ENCODE measurements at places on chromosomes 5 and 9.

GRCh38 chr9:88344013-88344412 lies 44.2 kb upstream of the SPIN1 start:
- DNase-seq = no peak

DNA sequence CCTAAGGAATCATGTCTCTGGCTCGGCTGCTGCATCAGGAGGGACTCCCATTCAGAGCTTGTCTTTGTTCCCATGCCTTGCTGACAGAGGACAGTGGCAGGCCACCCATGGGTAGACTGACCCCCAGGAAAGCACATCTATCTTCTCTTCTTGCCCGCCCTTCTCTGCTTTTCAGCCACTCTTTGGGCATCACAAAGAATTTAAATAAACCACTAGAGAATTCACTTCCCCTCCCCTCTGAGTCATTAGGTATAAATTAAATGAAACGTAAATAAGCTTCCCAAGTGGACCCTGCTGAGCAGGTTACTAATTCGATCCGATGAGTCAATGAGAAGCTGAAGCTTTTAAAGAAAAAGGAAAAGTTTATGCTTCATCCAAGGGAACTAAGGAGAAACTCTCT lies 97.0 kb downstream of the DRD1 start:
- no peak for DNase-seq

DNA sequence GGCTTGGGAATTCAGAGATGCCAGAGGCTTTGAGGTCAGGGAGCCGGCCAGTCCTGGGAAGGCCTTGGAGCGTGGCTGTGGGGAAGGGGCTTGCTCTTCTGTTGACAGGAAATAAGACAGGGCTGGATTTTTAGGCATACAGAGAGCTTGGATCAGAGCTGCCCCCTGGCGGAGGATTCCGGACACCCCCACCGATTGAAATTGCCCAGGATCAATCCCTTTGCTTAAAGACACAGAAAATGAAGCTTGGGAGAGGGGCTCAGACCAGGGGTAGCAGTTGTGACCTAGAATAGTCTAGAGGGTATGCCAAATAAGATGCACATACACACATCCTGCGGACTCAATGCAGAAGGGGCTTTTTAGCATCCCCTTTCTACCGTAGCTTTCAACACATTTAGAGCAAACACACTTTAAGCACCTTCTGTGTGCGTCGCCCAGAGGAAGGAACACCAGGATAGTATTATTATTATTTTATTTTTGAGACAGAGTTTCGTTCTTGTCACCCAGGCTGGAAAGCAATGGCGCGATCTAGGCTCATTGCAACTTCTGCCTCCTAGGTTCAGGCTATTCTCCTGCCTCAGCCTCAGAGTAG lies 1.7 kb upstream of the NTMT1 start:
- no peak for DNase-seq

DNA sequence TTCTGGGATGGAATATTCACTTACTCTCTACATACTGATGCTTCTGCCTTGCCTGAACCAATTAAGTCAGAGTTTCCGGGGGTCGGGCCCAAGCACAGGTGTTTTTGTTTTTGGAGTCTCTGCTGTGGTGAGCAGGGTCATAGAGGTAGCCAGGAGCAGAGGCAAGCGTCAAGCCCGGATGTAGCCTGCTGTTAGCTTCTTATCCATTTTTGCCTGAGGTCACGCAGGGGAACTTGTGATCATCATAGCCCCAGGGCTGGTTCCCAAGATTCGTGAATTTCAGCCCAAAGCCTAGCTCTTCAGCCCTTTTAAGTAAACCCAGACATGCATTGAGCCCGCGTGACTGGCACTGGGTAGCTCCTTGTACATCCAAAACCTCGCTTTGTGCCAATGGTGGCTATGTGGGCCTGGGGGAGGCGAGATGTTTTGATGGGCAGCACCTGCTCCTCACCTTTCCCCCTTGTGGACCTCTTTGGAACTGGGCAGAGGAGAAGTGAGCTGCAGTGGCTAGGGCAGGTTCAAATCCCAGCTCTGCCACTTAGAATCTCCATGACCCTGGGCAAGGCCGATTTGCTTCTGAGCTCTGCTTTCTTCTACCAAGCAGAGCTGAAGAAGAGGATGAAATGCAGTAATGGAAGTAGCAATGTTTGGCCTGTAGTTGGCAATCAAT lies 33.7 kb downstream of the FGF18 start:
- no peak for DNase-seq

GRCh38 chr5:9331372-9331771 lies 214.5 kb downstream of the SEMA5A start:
- no peak for DNase-seq

DNA sequence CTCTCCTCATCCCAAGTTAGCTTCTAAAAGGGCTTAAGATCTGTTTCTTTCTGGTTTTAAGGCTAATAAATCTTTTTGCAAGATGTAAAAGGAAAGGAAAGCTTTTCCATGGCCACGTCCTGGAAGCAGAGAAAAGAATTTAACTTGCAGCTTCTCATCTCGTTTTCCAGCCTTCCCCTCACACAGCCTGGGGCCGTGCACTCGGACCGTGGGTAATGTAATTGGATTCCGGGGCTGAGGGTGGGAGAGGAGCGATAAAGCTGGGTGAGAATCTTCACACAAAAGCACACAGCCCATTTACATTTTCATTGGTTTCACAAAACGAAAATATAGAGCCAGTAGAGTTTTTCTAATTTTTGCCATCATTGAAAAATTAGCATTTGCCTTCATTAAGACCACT lies 91.2 kb downstream of the IRX2 start:
- no peak for DNase-seq

DNA sequence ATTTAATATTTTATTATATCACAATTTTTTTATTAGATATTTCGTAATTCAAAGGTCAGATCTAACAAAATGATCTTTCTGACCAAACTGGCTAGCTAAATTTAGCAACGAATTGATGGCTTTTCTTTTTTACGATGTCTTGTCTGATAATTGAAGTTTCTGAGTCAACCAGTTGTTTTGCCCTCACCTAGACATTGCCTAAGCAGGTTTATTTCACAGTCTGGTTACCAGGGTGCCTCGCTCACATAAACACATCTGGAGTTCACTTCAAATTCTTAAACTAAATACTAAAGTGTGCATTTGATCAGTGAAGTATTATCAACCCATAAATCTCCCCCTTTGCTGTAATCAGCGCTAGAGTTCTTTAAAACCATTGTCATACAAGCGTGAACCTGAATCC lies 448.3 kb downstream of the TLE4 start:
- no peak for DNase-seq

DNA sequence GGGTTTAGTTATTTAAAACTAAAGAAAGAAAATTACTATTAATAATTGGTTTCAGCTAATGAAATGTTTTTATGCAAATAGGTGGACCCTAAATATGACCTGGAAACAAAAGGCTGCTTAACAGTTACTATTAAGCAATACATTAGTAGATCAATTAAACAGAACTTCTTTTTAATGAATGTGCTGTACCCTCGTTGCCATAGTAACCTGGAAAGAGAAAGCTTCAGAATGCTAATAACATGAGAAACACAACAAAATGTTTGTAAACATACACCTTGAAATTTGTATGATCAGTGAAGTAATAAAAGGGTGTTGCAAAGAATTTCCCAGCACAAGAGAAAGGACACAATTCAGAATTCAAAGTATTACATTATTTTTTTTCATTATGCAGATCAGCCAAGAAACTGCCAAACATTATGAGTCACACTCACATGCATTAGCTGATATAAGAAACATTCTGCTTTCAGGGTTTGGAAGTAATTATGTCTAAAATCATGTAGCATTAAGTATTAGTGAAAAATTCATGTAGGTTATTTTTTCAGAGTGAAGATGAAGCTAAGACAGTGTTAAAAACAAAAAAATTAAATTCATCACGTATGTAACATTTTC lies 348.3 kb downstream of the ISL1 start:
- DNase-seq = no peak

DNA sequence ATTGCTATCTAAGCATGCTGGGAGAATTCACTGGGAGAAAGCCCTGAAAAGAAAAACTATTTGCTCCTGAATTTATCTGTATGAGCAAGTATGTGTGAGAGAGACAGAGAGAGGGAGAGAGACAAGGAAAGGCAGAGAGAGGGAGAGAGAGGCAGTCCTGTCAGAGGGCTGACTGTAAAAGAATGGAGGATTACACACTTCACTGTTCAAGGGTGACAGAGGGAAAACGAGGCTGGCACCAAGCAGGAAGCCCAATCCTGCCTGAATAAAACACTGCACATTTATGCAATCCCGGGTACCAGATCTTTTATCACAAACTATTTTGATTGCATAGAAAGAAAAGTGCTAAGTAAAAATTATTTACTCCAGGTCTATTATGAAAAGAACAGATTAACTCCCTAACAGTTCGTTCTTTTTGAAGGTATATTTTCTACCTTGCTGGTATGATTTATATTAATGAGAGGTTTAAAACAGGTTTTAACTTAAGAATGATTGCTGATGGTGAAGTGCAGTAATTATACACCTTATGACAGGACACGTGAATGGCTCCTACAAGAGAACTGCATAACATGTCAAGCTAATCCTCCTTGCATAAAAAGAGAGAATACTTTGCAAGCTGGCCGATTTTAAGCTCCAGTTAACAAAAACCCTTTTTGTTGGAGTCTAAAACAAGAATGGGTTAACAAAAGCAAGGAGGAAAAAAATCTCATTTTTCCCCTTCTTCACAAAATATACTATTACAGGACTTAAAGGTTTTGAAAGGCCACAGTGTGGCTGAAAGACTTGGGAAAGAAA lies 82.5 kb downstream of the NFIB start:
- no peak for DNase-seq

DNA sequence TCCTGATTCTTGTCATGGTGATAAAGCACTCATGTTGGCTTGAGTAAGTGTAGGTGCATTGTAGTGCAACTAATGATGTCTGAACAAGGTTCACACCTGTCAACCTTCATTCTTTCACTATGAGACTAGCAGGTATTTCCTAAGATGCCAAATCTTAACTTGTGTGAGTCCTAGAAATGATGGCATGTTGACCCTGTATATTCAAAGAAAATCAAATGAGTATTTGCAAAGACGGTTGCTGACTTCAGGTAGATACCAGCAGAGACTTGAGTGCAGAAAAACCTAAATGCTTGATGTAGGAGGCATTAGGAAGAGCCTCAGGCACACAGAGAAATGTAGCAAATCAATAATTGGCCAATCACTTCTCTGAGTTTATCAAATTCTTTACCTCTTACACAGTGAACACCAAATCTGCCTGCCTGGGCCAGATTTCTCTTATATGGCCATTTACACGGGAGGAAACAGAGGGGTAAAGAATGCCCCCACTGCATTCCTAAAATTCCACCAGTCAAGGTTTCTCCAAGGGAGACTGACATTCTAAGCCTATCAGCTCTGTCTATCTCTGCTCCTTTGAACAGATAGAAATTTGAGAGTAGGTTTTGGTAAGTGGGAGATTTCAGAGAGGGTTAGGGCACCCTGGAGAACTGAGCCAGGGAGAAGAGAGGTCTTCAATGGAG lies 488.6 kb upstream of the WWC1 start:
- DNase-seq = no peak

- DNase-seq = no peak
Measured at GRCh38 chr5:170638454-170639220, 134.8 kb downstream of the KCNIP1 start.

DNA sequence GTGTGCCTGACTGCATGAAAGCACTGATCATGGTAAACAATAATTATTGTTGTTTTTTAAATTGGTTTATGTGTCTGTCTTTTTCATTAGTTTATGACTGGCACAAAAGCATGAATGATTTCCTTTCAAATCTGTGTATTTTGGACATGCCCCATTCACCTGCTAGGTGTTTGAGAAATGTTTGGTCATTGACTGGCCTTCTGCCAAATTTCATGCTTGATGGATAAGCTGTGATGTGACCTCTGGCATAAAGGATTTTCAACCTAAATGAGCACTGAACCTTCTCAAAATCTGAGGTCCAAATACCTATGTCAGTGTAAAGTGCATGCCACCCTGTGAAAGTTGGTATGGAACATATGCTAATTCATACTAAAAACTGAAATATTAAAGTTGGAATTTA lies 204.5 kb downstream of the BRINP1 start:
- DNase-seq = no peak

DNA sequence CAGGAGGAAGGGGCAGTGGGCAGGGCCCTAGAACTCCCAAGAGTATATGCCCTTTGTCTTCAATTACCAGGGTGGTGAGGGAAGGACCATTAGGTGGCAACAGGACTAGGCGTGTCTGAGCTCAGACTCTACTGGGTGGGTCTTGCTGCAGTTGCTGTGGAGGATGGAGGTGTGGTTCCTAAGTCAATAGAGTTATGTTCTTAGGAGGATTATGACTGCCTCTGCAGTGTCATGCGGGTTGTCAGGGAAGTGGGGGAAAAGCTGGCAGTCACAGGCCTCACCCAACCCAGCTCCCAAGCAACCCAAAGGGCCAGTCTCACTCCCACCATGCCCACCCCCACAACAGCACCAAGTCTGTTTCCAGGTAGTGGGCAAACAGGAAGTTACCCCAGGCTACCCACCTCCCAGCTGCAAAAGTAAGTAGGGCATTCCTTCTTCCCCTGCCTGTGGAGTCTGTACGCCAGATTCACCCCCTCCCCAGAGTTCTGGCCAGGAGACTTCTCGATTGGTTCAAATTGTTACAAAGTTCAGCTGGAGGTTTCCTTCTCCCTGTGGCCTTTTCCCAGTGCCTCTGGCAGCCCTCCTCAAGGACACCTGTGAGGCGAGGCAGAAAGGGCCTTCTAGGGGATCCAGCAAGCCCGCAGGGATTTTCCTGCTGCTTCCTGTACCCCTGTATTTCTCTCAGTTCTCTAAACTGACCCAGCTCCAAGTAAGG lies 145.3 kb downstream of the HINT1 start:
- no peak for DNase-seq

GRCh38 chr5:16737620-16738364 lies 121.0 kb upstream of the RETREG1 start:
- no peak for DNase-seq

DNA sequence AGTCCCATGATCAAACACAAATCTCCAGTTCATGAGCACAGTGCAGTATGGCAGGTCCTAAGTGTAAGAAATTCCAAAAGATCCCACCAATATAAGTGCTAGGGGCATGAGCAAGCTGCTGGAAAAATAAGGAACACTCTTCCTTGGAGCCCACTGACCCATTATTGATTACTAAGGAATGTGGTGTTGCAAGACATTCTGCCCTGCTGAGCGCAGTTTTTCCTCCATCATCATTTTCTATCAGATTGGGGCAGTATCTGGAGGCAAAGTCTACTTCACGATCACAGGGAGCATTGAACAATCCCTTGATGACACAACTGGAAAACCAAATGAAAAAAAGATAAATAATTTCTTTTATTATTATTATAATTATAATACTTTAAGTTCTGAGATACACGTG lies 129.2 kb downstream of the UGCG start:
- DNase-seq = no peak

- DNase-seq = no peak
Measured at GRCh38 chr5:34626751-34627150, 29.4 kb upstream of the RAI14 start.

GRCh38 chr9:97721396-97721795 lies 24.3 kb upstream of the XPA start:
- DNase-seq = no peak

- no peak for DNase-seq
Measured at GRCh38 chr5:107665036-107665570, 5.6 kb downstream of the EFNA5 start.

Data from SIG-M5 (cell line).